Left ventricle myocardium superior (tissue), 1 donor: ENCODE measurements at places on chromosomes 3 and 15. TPM values are rescaled to one million over a fixed set of nuclear protein-coding genes. Genes with fewer than 3 reads are reported as not detected.
A peak's percentile ranks its signal among the peaks of the same experiment; 100 is the strongest.

Gene SNX33
- 12.0 TPM for total RNA-seq

Gene CACNA2D3
- total RNA-seq = 26.9 TPM

Gene TOP2B
- total RNA-seq = 113 TPM

Gene MNS1
- total RNA-seq = 1.0 TPM

Gene RLBP1
- total RNA-seq = not detected

Gene SPATA16
- not detected for total RNA-seq

Gene CPA3
- total RNA-seq = 2.0 TPM

Gene KCNMB3
- 1.1 TPM for total RNA-seq

Gene MRPL46
- 68.6 TPM for total RNA-seq

DNA sequence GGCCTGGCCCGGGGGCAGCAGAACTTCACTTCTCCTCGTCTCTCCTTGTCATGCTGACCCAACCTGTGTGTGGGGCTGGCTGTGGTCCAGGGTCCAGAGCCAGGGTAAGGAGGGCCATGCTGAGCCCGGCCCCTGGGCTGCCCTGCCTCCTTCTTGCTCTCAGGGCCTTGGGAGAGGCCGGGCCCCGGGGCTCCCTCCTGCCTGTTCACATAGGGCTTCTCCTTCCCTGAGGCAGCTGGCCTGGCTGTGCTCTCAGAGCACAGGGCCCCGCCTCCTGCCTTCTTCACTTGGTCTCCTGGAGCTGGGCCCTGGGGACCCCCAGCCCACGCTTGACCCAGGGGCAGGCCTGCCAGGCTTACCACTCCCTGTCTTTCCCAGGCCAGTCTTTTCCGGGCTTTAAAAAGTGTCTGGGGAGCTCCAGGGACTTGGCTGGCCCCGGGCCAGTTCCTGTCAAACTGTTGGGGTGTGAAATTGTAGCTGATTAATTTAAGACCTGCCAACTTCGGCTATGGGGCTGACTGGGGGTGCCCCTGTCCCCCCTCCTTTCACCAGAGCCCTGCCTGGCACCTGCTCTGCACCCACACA, 11.8 kb downstream of the PLXNA1 start:
- peak; percentile 88 for DNase-seq

GRCh38 chr3:194256040-194256945, 94.8 kb downstream of the CPN2 start:
- no peak for DNase-seq

- no peak for DNase-seq
Measured at GRCh38 chr3:171671709-171672108, 138.6 kb downstream of the PLD1 start.

DNA sequence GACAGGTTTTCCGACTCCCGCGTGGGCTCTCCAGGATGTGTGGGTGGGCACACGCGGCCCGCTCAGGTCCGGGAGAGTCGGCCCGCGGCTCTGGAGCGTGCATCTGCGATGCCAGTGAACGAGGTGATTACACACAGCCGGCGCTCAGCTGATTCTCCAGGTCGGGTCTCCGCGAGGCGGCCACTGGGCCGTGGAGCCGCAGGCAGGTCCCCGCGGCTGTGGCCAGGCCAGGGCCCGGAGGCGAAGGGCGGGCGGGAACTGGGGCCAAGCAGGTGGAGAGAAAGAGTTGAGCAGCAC, 13.2 kb downstream of the PAK6 start:
- DNase-seq = peak; percentile 33

- no peak for DNase-seq
Measured at GRCh38 chr3:193830791-193831191, 237.8 kb downstream of the OPA1 start.

DNA sequence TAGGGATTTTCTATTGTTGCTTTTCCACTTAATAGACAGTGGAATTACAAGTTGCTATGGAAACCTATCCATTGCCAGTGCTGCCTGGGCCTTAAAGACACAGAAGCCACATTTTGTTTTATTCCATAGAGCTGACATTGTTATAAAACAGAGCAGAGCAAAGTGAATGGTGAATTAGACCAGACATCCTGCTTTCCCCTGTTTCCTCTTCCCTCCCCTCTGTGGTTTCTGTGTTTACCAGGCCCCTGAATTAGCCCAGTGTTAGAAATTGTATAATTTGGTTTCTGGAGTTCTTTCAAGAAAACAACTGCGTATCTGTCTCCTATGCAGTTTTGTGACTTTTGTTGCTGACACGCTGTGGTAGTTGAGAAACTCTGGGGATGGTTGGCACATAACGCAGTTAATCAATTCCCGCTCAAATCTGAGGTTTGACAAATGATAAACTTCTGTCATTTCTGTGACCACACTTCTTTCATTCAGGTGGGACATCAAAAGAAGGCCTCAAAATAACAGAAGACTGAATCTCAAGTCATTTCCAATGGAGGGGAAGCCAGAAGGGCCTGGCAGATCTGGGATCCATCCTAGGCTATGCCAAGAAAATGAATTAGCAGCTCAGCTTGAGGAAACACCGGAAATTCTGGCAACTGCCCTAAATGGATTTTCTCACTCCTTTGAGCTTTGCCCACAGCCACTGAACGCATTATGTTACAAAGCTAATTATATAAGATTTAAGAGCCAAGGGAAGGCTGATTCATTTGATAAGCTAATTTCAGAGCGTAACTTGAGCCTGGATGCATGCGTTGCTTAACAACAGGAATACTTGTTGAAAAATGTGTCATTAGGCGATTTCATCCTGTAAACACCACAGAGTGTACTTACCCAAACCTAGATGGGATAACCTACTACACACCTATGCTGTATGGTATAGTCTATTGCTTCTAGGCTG, 46.9 kb downstream of the NR1D2 start:
- no peak for DNase-seq

GRCh38 chr3:57939775-57940174, 68.4 kb upstream of the FLNB start:
- no peak for DNase-seq

- no peak for DNase-seq
Measured at GRCh38 chr15:60760646-60761504, 281.9 kb upstream of the ICE2 start.

- DNase-seq = no peak
Measured at GRCh38 chr3:170745211-170745718, 124.7 kb downstream of the RPL22L1 start.

DNA sequence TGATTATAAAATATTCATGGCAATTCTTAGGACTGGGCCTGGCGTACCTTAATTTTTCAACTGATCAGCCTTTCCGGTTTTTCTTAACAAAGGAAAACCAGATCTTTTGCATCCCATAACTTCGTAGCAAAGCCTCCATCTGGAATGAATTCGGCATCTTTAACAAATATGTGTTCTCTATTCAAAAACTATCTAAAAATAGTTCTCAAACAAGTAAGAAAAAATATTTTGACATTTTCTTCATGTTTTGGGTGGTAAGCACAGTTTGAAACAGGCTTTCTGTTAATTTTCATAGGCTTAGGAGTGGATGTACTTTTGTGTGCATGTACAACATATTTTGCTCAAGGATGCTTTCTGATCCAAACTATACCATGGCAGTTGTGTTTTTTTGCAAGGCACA, 55.1 kb downstream of the RBMS3 start:
- no peak for DNase-seq

DNA sequence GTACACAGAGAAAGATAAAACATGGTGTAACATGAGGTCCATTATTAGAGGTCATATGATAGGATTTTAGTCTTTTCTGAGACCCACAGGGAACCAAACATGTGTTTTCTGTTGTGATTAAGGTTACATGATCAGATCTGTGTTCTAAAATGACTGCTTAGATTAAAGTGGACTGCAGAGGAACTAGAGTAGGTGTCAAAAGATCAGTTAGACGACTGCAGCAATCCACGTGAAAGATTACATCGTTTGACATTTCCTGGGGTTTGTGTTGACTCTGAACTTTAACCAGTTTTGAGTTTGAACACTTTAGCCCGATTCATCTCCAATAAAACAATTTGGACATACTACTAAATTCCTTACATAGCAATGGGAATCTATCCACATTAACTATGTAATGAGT, 5.1 kb downstream of the MIX23 start:
- no peak for DNase-seq

GRCh38 chr15:86087808-86088207, 8.1 kb downstream of the AGBL1 start:
- no peak for DNase-seq

- no peak for DNase-seq
Measured at GRCh38 chr15:74206801-74207281, 4.3 kb upstream of the STRA6 start.

- DNase-seq = no peak
Measured at GRCh38 chr3:73074781-73075180, 13.3 kb downstream of the EBLN2 start.

GRCh38 chr3:170997961-170998913, 28.3 kb downstream of the SLC2A2 start:
- DNase-seq = no peak

GRCh38 chr15:68375191-68375631, 56.8 kb downstream of the ITGA11 start:
- DNase-seq = no peak

- DNase-seq = no peak
Measured at GRCh38 chr3:184710870-184711492, 883 bp downstream of the MAGEF1 start.

DNA sequence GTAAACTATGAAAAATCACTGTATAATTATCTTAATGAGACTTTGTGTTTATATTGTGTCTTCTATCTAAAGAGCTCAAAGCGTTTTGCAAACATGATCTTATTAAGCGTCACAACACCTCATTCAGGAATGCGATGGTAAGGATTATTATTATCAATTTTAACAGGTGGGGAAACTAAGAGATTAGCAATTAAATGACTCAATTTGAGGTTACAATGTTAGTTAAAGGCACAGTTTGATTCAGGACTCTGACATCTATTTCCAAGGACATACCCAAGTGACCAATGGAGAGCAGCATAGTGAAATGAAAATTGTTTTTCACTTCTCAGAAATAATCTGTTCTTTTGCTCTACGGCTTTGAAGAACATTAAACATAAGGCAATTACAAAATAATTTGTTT, 74.6 kb downstream of the FMN1 start:
- DNase-seq = no peak

DNA sequence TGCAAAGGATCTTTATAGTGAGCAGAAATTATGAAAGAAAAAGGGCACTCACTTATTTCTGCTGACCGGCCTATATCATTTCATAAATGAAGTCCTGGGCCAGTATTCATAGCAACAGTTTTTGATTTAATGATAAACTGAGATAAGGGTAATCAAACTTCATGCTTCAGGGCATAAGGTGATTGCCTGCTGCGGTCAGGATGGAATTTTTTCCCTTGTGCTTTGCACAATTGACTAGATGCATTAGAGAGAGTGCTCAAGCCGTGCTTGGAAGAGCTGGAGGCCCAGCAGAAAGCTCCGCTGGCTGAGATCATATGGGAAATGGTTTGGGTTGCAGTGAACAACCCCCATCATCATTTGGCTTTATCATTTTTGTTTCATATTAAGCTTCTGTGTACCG, 10.4 kb downstream of the SEMA6D start:
- DNase-seq = no peak

GRCh38 chr3:169965562-169966427, 812 bp upstream of the SEC62 start:
- DNase-seq = no peak

DNA sequence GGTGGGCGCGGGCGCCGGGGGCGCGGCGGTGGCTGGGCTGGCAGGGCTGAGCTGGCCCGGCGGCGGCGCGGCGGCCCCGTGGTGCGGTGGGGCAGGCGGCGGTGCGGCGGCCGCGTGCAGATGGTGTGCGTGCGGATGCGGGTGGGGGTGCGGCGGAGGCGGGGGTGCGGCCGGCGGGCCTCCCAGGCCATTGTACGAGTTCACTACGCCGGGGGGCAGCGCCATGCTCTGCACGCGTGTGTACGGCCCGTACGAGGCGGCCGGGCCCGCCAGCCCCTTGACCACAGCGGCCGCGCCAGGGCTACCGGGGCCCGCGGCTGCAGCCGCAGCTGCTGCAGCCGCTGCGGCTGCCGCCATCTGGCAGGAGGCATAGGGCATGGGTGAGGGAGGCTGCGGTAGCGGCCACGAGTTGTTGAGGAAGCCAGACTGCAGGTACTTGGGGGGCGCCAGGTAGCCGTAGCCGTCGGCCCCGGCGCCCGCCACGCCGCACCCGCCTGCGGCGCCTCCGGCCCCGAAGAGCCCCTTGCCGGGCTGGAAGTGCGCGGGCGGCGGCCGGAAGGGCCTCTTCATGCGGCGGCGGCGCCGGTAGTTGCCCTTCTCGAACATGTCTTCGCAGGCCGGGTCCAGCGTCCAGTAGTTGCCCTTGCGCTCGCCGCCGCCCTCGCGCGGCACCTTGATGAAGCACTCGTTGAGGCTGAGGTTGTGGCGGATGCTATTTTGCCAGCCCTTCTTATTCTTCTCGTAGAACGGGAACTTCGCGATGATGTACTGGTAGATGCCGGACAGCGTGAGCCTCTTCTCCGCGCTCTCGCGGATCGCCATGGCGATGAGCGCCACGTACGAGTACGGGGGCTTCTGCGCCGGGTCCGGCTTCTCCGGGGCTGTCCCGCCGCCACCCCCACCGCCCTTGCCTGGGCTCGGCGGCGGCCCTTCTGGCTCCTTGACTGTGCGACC, 951 bp downstream of the FOXL2 start:
- no peak for DNase-seq

DNA sequence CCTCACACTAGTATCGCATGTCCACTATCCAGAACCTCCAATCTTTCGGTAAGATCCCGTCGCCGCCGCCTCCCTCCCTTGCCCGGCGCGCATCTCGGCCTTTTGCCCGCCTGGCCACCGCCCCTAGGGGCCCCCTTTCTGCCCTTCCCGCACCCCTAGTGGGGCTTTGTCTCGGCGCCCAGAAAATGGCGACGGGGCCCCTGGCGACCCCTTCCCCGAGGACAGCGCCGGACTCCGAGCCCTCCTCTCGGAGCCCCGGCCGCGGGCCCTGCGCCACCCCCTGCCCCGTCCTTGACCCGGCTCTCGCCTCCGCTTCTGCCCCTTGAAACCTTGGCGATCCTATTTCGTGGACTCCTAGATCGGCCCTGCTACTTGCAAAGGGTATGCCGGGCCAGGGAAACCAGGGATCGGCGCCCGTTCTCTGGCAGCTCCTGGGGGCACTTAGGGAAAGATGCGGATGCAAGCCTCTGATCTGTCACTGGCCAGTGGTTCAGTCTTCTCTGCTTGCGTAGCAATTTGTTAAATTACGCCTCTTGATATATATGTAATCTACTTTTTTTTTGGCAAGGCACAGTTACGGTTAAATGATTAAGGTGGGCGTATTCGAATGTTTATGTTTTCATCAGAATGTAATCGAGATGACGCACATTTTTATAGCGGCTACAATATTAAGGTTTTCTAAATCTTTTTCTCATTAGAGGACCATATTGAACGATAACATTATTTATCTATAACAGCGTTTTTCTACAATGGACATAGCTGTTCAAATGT, 603 bp downstream of the EIF1B start:
- no peak for DNase-seq

DNA sequence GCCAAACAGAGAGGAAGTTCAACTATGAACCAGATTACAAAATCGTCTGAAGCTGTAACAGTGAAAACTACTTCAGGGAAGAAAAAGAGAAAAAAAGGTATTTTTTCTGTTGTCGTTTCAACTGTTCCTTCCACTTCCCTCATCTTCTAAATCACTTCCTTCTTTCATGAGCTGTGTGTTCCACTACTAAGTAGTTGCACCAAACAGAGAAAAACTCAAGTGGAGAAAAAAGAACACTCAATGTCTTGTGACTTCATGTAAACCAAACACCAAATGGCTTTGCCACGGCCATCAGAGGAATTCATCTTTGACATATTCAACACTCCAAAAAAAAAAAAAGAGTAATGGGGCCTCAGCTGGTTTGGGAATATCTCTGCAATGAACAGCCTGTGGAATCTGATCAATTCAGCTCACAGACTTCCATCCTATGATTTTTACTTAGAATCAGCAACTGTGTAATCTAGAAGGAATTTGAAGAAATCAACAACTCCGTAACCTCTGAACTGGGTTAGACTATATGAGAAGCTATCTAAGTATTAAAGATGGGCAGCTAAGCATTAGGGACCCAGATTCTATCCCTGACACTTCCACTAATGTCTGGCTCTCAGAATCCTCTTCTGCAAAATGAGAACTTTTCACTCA, 47.5 kb upstream of the RNF7 start:
- no peak for DNase-seq
